ENCODE measurements at places on chromosomes 11 and 22.

GRCh38 chr11:131893103-131893890 is 522.9 kb downstream of the NTM start:
- no peak for DNase-seq

- DNase-seq, result no peak
These were observed 26.5 kb upstream of the NAP1L4 start for GRCh38 chr11:3018596-3018995.

DNA sequence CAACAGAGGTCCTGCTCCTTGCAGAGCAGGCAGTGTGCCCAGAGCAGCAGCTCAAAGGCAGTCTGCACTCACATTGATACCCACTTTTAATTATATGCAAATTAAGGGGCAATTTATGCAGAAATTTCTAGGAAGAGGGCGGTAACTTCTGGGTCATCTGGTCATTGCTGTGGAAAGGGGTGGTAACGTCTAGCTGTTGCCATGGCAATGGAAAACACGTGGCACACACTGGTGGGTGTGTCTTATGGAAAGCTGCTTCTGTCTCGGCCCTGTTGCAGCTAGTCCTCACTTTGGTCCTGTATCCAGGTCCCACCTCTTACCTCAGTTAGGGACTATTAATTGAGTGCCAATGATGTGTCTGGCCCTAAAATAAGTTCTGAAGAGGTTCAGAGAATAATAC is 36.8 kb downstream of the BARX2 start:
- DNase-seq, result no peak

GRCh38 chr22:33710326-33710725 is 209.9 kb downstream of the LARGE1 start:
- DNase-seq, result no peak

- peak; percentile 88 for DNase-seq
These were observed 1.3 kb downstream of the PARVB start for GRCh38 chr22:44025171-44026065.

DNA sequence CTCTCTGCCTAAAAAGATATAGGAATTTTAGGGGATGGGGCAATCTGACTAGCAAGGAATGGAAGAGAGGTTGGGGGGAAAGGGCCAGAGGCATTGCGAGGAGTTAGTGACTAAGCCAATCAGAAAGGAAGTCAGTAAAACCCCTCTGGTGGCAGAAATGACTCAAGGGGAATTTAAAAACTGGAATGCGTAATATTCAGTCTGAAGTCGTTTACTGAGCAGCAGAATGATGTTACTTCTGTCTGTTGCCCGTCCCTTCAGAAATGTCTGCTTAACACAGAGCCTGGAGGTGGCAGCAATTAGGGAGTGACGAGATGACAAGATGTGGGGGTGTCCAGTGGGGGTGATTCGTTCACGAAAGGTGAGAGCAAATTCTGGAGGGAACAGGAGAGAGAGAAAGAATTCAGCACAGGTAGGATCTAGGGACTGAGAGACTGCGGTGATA is 107.7 kb upstream of the CLMP start:
- DNase-seq, result no peak

GRCh38 chr11:123973816-123974215 is 3.8 kb downstream of the OR10S1 start:
- no peak for DNase-seq

- DNase-seq, result no peak
These were observed 238.4 kb upstream of the DDI1 start for GRCh38 chr11:103798026-103798425.

GRCh38 chr22:36039125-36039524 is 10.5 kb upstream of the RBFOX2 start:
- no peak for DNase-seq

DNA sequence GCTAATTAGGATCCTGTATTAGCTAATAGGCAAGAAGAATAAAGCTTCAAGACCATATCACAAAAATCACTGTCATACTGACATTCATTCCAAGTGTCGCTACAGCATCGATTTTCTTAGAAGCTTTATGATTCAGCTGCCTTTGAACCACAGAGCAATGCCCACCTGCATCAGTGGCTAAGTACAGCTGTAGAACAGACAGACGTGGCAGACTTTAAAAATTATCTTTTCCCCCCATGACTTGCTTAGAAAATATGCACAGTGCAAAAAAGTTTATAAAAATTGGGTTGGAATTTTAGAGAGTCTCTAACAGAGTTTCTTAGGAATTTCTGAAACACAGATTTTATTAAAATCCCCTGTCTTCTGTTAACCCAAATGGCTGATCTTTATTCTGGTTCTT is 120.8 kb downstream of the CADM1 start:
- DNase-seq, result no peak

GRCh38 chr11:62880803-62881578 is at the start of gene SLC3A2:
Gene SLC3A2 (plus strand): TSS chr11:62880896. CDS start chr11:62881024, 128 bp downstream.
- peak; percentile 97 for DNase-seq

GRCh38 chr11:73314117-73314961 is 6.3 kb downstream of the ARHGEF17 start:
- DNase-seq, result no peak

DNA sequence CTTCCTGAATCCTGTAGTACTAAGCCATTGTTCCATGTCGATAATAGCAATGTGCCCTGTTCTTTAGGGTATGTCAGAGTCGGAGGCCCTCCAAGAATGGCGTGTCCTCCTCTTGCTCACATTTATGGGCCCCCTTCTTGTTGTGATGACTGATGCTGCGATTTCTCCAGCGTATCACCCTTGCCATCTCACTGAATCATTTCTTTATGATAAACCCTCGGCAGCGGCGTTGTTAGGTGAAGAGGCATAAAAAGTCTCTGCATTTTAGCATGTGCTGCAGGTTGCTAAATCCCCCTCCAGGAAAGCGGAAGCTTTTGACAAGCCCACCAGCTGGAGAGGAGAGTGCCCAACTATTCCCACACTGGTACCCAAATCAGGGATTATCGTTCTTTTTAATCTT is 1045.3 kb downstream of the BRD1 start:
- no peak for DNase-seq

GRCh38 chr11:64059339-64060140 is 23.8 kb downstream of the FLRT1 start:
- no peak for DNase-seq

GRCh38 chr11:68659158-68659921 is 25.0 kb upstream of the GAL start:
- peak; percentile 54 for DNase-seq

- DNase-seq, result peak; percentile 96
These were observed 3.8 kb downstream of the SMTN start for GRCh38 chr22:31084811-31085492.

GRCh38 chr11:119684361-119685110 is 44.5 kb downstream of the NECTIN1 start:
- DNase-seq, result no peak

- no peak for DNase-seq
These were observed 363.8 kb downstream of the DLG2 start for GRCh38 chr11:85263328-85263727.

GRCh38 chr22:24400034-24400725 is 27.2 kb upstream of the ADORA2A start:
- no peak for DNase-seq

- no peak for DNase-seq
These were observed 6.3 kb downstream of the OR52K2 start for GRCh38 chr11:4455419-4455818.

GRCh38 chr11:116144387-116144958 is 628.3 kb downstream of the BUD13 start:
- no peak for DNase-seq

- peak; percentile 16 for DNase-seq
These were observed 65.2 kb downstream of the DSCAML1 start for GRCh38 chr11:117731722-117732290.

- DNase-seq, result no peak
These were observed at the start of gene SMIM35 for GRCh38 chr11:118086913-118087768. Gene SMIM35 (minus strand): TSS chr11:118086963. CDS start chr11:118086757, 206 bp downstream.

GRCh38 chr11:794013-794765 is 3.9 kb downstream of the SLC25A22 start:
- no peak for DNase-seq

DNA sequence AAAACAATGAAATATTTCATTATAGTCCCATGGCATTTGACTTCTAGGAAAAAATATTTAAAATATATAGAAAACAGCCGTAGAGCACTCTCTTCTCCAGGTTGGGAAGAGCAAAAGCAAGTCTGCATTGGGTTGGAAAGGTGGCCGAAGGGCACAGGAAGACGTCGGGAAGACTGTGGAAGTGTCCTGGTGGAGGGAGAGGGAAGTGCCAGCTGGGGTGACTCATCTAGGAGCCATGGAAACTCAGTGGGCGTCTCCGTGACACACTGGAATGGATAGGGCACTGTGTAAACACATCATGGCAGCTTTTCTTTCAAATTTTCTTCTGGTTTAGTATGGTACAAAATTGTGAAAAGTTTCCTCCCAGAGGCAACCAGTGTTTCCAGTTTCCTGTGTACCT is 12.7 kb downstream of the GTPBP1 start:
- no peak for DNase-seq

- no peak for DNase-seq
These were observed 71.8 kb downstream of the RBFOX2 start for GRCh38 chr22:35956850-35957249.

DNA sequence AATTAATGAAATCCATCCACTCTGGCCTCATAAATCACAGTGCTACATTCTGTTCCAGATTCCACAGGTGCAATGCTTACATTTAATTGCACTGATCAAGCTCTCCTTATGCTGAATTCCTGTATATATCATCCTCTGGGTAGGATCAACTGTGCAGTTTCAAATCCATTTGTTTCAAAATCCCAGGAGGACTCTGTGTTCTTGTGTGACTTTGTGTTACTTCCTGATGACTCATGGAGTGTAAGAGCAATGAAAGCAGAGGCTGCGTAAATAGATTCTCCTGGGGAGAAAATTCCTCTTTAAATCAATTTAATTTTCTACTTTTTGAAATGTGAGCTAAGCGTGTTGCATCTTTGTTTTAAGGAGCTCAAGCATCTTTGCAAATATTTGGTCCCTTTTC is 752.7 kb downstream of the METTL15 start:
- no peak for DNase-seq

- DNase-seq, result no peak
These were observed 246.6 kb downstream of the MN1 start for GRCh38 chr22:27554841-27555456.

- DNase-seq, result no peak
These were observed 916.8 kb downstream of the METTL15 start for GRCh38 chr11:29025001-29025400.

- DNase-seq, result no peak
These were observed 6.0 kb downstream of the TMEM123 start for GRCh38 chr11:102446606-102447005.

DNA sequence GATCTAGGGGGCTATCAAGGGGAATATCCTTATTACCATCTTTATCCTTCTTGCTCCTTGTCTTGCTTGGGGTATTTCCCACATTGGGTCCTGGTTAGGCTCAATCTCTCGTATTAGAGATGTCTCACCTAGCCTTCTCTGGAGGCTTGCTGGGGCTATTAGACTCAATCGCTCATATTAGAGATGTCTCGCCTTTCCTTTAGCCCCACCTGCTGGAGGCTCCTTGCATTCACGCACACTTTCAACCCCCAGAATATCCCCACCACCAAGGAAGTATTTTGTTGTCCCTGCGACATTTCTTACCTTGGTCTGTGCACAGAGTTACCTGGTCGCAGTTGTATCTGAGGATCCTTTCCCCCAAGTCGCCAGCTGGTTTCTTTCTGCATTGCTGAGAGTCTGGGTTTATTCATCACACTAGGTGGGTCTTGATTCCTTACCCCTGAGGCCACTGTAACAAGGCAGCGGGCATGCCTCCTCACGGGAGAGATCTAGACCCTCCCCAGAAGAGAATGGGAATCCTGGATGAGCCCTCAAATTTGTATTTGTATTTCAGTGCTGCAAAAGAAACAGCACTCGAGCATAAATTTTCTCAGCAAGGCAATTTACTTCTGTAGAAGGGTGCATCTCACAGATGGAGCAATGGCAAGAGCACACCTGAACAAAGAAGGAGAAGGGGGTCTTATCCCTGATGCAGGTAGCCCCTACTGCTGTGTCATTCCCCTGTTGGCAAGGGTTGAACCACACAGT is 15.9 kb upstream of the HYLS1 start:
- no peak for DNase-seq

- no peak for DNase-seq
These were observed 569.0 kb downstream of the CNTN5 start for GRCh38 chr11:99589771-99590170.

GRCh38 chr22:45010532-45010900 is 711 bp upstream of the PHF21B start:
- no peak for DNase-seq

GRCh38 chr11:19642185-19643158 is 70.2 kb upstream of the NAV2 start:
- no peak for DNase-seq

- DNase-seq, result no peak
These were observed 32.5 kb upstream of the ATXN10 start for GRCh38 chr22:45638834-45639746.

DNA sequence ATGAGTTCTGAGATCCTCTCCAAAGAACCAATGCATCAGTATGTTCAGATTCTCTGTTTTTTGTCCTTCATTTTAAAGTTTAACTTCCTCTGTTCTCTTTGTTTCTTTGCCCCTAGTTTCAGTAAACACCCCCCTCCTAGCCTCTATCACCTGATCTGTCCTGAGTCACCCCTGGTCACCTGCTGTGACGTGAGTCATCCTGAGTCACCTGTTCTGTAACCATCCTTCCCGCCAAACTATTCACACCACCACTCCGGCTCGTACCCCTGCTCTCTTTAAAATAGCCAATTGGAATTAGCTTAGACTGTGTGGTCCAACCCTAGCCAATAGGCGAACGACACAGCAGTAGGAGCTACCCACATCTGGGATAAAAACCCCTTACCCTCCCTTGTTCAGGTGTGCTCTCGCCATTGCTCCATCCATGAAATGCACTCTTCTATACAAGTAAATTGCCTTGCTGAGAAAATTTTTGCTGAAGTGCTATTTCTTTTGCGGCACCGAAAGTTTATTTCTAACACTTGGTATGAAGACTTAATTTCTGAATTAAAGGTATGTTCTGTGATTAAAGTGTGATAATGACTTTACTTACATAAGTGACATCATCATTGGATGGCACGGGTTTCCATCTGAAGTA is 318.4 kb downstream of the AASDHPPT start:
- DNase-seq, result no peak

- DNase-seq, result no peak
These were observed 61.6 kb downstream of the STK33 start for GRCh38 chr11:8532475-8532874.

All from spleen (tissue), 13 donors.